ENCODE measurements at places on chromosomes 3 and 15.

DNA sequence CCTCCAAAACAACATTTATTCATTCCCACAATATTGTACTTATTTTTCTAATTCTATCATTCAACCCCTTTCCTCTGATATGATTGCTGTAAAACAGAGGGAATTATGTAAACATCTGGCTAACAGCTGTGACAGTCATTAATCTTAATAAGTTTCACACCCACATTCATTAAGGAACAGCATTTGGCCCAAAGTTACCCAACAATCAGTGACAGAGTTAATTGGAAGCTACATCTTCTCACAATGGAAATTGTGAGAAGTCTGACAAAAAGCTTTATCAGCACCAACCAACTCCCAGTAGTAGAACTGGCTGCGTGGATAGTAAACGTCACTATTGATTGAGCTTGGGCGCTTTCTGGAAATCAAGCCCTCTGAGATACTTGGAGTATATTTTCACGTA is 165.8 kb upstream of the SLC24A5 start:
- no peak for DNase-seq

- peak; percentile 84 for DNase-seq
Measured at GRCh38 chr3:42702066-42702951, at the start of gene HHATL. Gene HHATL, minus strand, starts transcription at chr3:42702798. Its CDS starts 1,972 bp downstream, at chr3:42700826.

DNA sequence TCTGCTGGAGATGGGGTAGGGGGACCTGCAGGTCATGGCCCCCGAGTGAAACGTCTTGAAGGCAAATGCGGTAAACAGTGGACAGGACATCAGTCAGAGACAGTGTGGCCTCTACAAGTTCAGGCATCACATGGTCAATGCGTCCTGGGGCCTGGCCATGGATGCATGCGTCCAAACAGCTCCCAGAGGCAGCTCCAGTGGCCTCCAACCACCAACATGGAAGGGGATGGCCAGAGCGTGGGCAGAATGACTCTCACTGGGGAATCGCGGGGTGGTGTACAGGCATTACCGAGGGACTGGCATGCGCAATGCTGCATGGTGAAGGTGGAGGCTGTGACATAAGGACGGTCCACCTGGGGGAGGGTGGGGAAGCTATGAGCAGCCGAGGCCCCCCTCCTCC is 35.6 kb upstream of the IQSEC1 start:
- no peak for DNase-seq

DNA sequence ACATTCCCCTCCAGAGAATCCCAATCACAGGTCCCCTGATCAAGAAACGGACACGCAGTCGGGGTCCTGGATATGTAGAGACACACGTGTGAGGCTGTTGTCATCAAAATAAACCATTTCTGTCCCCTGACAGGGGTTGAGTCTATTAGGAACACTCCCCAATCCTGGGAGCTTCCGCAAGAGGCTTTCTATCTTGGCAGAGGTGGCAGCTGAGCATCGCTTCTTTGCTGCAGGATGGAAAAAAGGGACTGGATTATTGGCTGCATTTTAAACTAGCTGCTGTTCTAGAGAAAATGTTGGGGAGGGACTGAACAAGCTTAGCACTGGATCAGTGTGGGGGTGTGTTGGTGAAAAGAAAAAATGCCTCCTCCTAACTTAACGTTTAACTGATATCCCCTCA is 2.5 kb upstream of the CNTN4 start:
- no peak for DNase-seq

DNA sequence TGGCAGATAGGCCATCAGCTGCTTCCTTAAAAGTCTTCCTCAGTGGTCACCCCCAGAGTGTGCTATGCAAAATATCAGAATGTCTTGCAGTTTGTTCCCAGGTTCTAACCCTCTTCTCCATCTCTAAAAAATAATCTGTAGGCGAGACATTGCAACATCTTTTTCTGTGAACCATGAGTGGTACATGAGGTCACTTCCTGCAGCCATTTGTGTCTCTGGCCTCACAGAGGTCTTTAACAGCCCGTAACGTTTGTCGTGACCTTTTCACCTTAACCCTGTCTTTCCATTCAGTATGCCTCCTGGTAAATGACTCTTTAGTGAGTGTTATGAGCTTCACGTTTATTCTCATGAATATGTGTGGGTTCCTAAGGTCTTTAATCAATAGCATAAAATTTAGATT is 145.4 kb downstream of the KLHL25 start:
- DNase-seq = no peak

DNA sequence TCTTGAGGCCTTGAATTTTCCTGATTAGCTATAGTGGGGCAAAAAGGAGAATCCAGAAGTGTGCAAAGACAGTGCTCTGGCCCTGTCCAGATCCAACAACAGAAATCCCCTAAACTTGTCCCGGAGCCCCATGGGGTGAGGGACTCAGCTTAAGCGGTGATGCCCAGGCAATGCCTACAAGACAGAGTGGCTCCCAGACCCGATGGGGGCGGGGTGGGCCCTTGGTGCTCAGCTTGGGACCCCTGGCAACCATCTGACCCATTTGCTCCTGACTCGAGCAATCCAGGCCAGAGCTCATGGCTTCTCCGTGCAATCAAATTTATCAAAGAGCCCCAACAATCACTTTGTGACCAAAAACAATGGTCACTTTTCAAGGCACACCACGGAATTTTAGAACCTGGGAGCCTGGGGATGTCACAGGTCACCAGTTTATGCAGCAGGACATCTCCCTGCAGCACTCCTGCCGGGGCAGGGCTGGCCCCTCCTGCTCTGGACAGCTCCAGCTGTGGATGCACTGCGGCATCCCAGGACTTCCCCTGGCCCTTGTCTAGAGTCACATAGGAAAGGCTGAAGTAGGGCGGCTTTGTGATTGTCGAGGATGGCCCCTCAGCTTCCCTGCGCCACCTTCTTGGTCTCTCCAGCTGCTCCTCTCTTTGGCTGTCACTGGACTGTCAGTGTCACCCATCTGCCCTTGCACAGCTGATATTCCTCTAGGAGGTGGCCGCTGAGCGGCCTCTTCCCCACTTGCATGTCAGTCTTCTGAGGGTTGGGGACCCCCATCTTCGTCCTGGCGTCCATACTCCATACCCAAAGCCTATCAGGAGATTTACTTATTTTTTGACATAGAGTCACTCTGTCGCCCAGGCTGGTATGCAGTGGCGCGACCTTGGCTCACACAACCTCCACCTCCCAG is 28.4 kb downstream of the RGMA start:
- DNase-seq = peak; percentile 32

- no peak for DNase-seq
Measured at GRCh38 chr3:89314454-89315098, 207.2 kb downstream of the EPHA3 start.

GRCh38 chr3:5017925-5018531 is 38.8 kb downstream of the BHLHE40 start:
- peak; percentile 86 for DNase-seq

DNA sequence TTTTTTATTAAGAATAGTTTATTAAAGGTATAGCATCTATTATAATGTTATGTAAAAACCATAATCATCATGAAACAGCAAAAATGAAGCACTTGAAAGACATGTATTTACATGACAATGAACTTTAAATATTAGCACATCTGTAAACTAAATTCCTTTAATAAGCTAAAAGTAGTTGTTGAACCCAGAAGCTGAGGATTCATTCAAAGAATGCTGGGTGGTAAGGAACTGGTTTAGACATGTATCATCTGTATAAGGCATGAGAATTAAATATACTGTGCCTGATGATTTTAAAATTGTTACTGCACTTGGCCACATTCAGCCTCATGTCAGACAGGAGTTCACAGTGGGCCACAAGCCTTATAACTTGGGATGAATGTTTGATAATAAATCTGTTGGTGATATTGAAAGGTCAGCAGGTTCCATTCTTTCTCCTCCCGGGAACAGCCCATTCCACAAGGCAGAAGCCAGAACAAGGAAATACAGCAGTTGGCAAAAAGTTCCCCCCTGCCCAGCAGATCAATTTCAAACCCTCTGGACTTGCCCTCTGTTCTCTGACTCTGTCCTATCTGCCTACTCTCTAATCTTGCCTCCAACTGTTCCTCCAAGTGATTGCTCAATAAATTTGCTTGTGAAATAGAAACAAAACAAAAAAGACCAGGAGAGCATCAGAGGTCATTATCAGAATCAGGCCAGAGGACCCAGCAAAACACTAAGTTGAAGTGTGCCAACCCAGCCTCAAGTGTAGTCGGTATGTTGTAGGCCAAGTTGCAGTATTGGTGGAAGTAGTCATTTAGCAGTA is 49.8 kb upstream of the TEX264 start:
- no peak for DNase-seq

DNA sequence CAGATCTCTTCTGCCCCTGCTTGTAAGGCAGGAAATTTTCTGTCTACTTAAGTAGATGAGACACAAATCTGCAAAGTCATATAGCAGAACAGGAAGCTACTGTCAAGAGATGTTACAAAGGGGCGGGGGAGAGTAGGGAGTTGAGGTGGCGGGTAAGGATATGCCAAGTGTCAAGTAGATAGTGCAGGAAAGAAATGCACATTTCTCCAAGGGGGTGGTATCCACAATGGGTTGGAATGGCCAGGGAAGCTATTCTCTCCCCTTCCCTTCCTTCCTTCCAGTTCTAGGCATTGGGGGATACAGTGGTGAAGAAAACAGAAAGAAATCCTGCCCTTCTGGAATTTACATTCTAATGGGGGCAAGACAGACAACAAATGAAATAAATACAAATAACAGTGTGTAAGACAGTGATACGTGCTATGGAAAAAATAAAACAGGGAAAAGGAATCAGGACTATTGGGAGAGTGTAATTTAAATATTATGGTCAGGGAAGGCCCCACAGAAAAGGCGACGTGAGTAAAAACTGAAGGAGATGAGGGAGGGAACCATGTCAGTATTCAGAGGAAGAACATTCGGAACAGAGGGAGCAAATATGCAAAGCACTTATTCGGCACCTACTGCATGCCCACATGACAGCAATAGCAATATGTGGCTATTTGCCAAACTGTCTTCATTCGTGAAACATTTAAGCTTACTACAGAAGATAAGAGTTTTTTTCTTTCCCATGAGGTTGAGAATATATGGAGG is 42.8 kb upstream of the RNU6-1 start:
- no peak for DNase-seq

GRCh38 chr15:85030301-85030929 is 48.8 kb downstream of the PDE8A start:
- no peak for DNase-seq

GRCh38 chr15:50905055-50905454 is 3.4 kb upstream of the AP4E1 start:
- DNase-seq = no peak

- DNase-seq = no peak
Measured at GRCh38 chr3:150736316-150736719, 26.7 kb downstream of the SIAH2 start.

DNA sequence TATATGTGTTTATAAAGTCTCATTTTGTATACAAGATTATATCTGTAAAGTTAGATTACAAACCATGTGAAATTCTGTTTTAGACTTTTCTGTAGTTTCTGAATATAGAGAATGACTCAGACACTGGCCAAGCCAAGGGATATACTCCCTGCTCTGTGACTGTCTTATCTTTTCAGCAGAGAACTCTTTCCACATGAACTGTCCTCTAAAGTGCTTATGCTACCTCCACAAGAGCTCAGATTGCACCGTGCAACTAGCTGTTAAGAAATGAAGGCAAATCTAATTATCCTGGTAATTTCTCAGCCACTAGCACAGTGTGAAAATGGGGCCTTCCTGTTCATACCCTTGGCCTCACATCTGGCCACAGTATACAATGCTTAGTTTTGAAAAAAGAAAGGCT is 44.3 kb upstream of the CPNE4 start:
- no peak for DNase-seq

DNA sequence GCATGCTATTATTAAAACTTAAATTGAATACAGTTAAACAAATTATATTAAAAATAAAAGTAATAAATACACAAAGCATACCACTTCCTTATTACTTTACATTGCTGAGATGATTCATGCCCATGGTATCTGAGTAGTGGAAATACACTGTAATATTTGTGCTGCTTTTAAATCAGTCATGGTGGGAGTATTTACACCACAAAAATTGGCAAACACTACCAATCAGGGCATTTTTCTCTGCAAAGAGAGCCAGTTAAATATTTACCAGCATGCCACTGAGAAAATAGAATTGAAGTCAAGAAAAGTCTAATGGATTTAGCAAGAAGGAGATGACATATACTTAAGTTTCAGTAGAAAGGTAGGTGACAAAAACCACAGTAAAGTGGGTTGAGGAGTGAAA is 19.6 kb downstream of the PPARG start:
- DNase-seq = no peak

DNA sequence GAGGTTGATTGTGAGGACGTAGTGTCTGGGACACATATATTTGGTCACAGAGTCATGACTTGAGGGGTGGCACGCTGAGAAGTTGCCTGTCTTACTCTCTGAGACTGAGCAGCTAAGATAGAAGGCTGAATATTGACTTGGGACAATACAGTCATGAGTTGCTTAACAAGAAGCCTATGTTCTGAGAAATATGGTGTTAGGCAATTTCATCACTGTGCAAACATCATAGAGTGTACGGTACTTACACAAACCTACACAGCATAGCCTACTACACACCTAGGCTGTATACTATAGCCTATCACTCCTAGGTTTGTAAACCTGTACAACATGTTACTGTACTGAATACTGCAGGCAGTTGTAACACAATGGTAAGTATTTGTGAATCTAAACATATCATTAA is 30.3 kb upstream of the SPESP1 start:
- DNase-seq = no peak

DNA sequence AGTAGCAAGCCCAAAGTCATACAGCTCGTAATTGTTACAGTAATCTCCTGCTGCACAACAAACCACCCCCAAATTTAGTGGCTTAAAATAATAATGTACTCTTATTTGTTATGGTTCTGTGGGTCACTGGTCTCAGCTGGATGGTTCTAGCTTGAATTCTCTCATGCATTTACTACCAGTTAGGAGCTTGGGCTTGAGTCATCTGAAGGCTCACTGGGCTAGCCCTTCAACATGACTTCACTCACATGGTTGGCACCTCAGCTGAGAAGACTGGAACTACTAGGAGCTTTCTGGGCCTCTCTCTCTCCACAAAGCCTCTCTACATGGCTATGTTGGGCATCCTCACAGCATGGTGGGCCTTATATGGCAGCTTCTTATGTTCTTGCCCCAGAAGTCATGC is 12.5 kb downstream of the PCOLCE2 start:
- no peak for DNase-seq

DNA sequence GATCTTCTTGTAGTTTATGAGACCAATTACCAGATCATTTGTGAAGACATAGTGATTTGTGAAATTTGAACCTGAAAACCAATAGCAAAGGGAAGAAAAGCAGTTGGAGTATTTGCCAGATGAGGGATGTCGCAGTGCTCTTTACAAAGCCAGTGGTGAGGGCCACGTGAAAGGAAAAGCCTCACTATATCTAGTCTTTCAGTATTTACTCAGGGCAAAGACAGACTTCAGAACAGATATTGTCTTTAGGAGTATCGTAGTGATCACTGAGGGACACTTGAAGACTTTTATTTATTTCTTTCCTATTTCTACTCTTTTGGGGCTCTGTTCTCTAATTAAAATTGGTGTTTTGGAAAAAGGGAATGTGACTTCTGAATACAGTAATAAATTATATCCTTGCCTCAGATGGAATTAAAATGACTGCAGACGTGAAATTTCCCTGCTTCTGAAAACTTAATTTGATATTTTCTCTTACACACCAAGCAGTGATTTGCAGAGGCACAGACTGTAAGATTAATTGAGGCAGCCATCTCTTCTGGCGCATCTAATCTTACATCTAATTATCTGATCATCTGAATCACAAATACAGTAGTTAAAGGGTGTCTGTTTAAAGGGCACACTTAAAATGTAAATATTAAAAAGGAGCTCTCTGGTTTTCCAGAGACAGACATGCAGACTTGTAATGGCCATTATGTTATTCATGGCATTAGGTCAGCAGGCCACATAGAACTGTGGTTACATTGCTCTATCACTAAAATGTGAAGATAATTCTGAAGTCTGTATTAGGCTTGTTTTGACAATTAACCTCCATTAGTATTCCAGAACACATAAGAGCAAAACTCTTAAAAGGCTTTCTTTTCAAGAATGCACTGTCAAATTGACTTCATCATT is 193.0 kb upstream of the GOLIM4 start:
- no peak for DNase-seq

Data from Right ventricle myocardium superior (tissue), 1 donor.